ENCODE measurements at places on chromosomes 5 and 9. TPM values are rescaled to one million over a fixed set of nuclear protein-coding genes. Genes with fewer than 3 reads are reported as not detected.

GRCh38 chr5:107100121-107100520 is 570.6 kb downstream of the EFNA5 start:
- no peak for DNase-seq
- no peaks in the 10 kb centered on the region for H3K4me1 ChIP-seq
- H3K36me3 ChIP-seq = no peaks in the 10 kb centered on the region

The ZBTB6 gene
- total RNA-seq = 11.7 TPM

DNA sequence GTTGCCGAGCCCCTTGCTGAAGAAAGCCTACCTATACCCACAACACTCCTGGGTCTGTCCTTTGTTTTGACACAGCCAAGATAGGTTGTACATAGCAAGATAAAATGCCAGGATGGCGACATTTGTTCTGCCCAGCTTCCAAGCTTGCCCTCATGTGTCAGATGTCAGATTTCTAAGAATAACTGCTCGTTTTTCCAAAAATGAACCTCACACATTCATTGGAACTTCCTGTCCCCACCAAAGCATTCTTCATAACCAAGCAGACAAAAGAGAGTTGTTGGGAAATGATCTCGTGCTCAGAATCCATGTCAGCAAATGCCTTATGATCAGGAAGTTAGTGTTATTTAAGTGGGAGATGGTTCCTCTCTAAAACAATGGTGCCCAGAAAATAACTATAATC is 210.1 kb downstream of the ZNF608 start:
- no peak overlapping the region for H3K4me3 ChIP-seq
- H3K27ac ChIP-seq = no peak overlapping the region
- H3K36me3 ChIP-seq = no peaks in the 10 kb centered on the region
- DNase-seq = no peak

DNA sequence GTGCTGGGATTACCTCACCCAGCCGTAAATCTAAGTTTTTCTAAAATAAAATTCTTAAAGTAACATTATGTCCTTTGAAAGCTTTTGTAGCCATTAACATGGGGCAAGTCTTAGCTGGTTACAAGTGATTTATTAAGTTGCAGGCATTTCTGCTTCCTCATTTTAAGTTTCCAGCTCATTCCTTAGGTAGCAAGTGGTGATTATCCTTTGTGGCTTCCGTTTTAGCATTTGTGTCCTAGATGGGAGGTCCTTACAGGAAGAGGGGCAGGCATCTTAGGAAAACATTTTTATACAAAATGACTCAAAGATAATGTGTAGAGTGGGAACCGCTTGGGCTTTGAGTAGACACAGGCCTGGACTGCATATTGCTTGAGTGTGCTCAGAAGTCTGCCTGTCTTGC is 35.0 kb upstream of the ROPN1L start:
- H3K36me3 ChIP-seq = peaks cover 51% of the 10 kb centered on the region
- no peak for DNase-seq
- no peak overlapping the region for H3K4me3 ChIP-seq

DNA sequence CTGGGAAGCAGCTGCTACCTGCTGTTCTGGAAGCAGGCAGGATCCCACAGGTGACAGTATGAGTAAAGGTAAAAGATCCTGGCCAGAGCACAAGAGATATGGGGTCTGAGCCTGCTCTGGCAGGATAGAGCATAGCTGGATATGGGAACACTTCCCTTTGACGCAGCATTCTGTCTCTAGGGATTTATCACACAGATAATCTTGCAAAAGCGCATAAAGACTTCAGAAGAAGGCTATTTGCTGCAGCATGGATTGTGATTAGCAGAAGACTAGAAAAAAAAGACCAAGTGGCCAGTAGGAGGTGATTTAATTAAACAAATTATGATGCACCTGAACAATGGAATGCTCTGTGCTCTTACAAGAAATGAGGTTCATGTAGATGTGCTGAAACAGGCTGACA is 52.4 kb upstream of the PWWP2A start:
- H3K4me1 ChIP-seq = no peaks in the 10 kb centered on the region
- no peak for DNase-seq
- no peaks in the 10 kb centered on the region for H3K36me3 ChIP-seq
- H3K27ac ChIP-seq = no peak overlapping the region
- H3K4me3 ChIP-seq = no peak overlapping the region
- peaks cover 14% of the 10 kb centered on the region for H3K27me3 ChIP-seq

- DNase-seq = no peak
- no peak overlapping the region for H3K4me3 ChIP-seq
- no peaks in the 10 kb centered on the region for H3K36me3 ChIP-seq
- H3K4me1 ChIP-seq = no peaks in the 10 kb centered on the region
- no peak overlapping the region for H3K27ac ChIP-seq
- H3K27me3 ChIP-seq = peaks cover 4% of the 10 kb centered on the region
Observed at GRCh38 chr9:98432960-98433359, 177.5 kb upstream of the TBC1D2 start.

The SYNPO gene
- total RNA-seq = 0.09 TPM

DNA sequence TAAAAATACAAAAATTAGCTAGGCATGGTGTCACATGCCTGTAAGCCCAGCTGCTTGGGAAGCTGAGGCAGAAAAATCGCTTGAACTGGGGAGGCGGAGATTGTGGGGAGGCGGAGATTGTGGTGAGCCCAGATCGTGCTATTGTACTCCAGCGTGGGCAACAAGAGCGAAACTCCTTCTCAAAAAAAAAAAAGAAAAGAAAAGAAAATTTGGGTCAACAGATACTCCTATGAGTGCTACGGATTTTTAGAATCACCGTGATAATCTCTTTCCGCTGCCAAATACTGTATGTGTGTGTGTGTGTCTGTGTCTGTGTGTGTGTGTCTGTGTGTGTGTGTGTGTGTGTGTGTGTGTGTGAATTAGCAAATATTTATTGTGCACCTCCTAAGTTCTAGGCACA is 64.4 kb downstream of the ARRDC3 start:
- no peaks in the 10 kb centered on the region for H3K36me3 ChIP-seq
- H3K27ac ChIP-seq = no peak overlapping the region
- H3K4me1 ChIP-seq = peaks cover 22% of the 10 kb centered on the region
- no peaks in the 10 kb centered on the region for H3K27me3 ChIP-seq

The C7 gene
- total RNA-seq = not detected

The WDR38 gene
- total RNA-seq = not detected

DNA sequence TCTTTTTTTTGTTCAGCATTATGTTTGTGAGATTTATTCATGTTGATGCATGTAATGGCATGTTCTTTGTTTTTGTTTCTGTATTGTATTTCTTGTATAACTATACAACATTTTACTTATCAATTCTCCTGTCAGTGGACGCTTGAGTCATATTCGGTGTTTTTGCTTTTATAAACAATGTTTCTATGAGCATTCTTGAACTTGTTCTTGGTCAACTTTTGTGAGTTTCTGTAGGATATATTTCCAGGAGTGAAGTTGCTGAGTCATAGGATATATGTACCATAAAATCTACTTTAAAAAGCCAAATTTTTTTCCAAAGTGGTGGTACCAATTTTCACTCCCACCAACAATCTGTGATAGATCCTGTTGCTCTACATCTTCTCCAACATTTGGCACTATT is 104.8 kb downstream of the VCAN start:
- H3K27ac ChIP-seq = no peak overlapping the region
- H3K4me3 ChIP-seq = no peak overlapping the region
- DNase-seq = no peak
- no peaks in the 10 kb centered on the region for H3K4me1 ChIP-seq
- H3K36me3 ChIP-seq = no peaks in the 10 kb centered on the region

DNA sequence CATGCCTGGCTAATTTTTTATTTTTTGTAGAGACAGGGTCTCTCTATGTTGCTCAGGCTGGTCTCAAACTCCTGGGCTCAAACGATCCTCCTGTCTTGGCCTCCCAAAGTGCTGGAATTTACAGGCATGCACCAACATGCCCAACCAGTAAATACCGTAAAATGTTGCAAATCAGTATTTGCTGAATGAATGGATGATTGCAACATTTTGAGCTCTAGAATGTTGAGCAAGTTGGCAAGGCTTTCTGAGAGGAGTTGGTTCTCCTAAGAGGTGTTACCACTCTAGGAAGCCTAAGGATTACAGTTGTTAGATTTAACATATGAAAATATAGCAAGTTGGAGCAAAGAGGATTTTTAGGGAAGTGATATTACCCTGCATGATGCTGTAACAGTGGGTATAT is 15.6 kb upstream of the DMXL1 start:
- no peak overlapping the region for H3K4me3 ChIP-seq
- no peaks in the 10 kb centered on the region for H3K36me3 ChIP-seq
- no peaks in the 10 kb centered on the region for H3K27me3 ChIP-seq
- no peak for DNase-seq
- no peaks in the 10 kb centered on the region for H3K4me1 ChIP-seq
- no peak overlapping the region for H3K27ac ChIP-seq

GRCh38 chr5:23035555-23036090 is 182.5 kb upstream of the CDH12 start:
- H3K36me3 ChIP-seq = no peaks in the 10 kb centered on the region
- no peak overlapping the region for H3K27ac ChIP-seq
- H3K27me3 ChIP-seq = no peaks in the 10 kb centered on the region

DNA sequence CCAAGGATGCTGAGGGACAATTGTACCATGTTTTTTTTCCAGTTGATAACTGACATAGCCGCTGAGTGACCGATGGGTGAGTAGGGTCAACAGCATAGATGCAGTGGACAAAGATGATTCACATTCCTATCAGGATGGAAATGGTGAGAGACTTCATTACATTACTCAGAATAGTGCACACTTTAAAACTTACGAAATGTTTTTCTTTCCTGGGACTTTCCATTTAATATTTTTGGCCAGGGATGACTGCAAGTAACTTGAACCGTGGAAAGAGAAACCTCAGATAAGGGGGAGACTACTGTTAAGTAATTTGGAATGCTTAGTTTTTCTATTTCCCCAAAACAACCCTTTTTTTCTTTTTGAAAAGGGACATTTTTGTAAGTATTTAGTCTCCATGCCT is 3.0 kb upstream of the TUSC1 start:
- peaks cover 3% of the 10 kb centered on the region for H3K36me3 ChIP-seq
- no peak overlapping the region for H3K4me3 ChIP-seq
- no peaks in the 10 kb centered on the region for H3K4me1 ChIP-seq
- DNase-seq = no peak
- peaks cover 11% of the 10 kb centered on the region for H3K27me3 ChIP-seq
- H3K27ac ChIP-seq = no peak overlapping the region

GRCh38 chr5:74099538-74100267 is 473.7 kb downstream of the ARHGEF28 start:
- DNase-seq = no peak
- H3K27me3 ChIP-seq = peaks cover 2% of the 10 kb centered on the region
- no peak overlapping the region for H3K27ac ChIP-seq

GRCh38 chr9:107409581-107410389 is 79.8 kb downstream of the KLF4 start:
- no peaks in the 10 kb centered on the region for H3K36me3 ChIP-seq
- no peak for DNase-seq
- H3K4me1 ChIP-seq = no peaks in the 10 kb centered on the region
- H3K27me3 ChIP-seq = no peaks in the 10 kb centered on the region
- H3K27ac ChIP-seq = no peak overlapping the region
- H3K4me3 ChIP-seq = no peak overlapping the region

The MLANA gene
- not detected for total RNA-seq

The ADAMTS12 gene
- total RNA-seq = not detected

Measured in activated CD8-positive, alpha-beta memory T cell treated with anti-CD3 and anti-CD28 coated beads, Interleukin-2, amount 10 ng/mL, durations not matched to agents 7 days and 5 days (primary cell).